ENCODE measurements at places on chromosomes 2 and 18.

DNA sequence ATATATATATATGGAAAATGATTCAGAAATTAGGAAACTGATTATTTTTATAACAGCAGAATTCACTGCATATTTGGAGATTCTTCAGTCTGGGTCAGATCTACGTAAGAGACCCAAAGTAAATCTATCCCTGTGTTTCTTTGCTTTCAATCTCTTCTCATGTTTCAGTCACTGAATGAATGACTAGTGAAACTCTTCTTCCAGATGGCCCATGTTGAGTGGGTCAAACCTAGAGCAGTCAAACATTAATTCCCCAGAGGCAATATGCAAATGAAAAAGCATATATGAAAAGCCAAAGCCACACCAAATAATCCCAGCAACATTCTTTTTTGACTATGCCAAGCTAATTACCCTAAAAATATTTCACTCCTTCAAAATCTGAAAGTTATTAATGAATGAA is 317.3 kb downstream of the RBM43 start:
- DNase-seq: no peak

GRCh38 chr18:25057491-25058050 is 294.4 kb downstream of the ZNF521 start:
- DNase-seq: no peak

- DNase-seq: no peak
Observed at GRCh38 chr2:101556033-101556459, 81.1 kb upstream of the RFX8 start.

GRCh38 chr2:238114851-238115660 is 14.9 kb downstream of the ESPNL start:
- DNase-seq: no peak

GRCh38 chr2:105882341-105882740 is 137.6 kb downstream of the NCK2 start:
- DNase-seq: no peak

GRCh38 chr18:47915229-47915628 is 15.2 kb downstream of the SMAD2 start:
- DNase-seq: peak; percentile 33

GRCh38 chr18:22488554-22488953 is 70.8 kb upstream of the CTAGE1 start:
- DNase-seq: no peak

DNA sequence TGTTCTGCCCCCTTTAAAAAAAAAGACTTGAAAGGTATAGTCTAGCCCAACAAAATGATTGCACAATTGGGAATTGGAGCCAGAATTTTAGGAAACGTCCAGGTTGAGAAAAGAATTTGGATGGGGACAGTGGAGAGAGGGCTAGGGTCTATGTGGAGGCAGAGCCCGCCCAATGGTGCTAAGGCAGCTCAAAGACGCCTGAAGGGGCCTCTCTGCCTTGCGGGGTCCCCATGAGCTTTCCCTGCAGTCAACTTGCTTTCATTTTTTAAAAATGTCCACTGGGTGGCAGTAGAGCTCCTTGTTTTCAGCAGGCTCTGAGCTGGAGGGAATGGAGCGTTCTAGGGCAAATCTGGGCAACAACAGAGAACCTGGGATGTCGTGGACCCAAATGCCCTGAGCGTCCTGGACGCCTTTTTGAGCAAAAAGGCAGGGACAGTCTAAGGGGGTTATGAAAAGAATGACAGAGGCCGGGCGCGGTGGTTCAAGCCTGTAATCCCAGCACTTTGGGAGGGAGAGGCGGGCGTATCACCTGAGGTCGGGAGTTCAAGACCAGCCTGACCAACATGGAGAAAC is 40.2 kb upstream of the ITM2C start:
- peak; percentile 73 for DNase-seq

DNA sequence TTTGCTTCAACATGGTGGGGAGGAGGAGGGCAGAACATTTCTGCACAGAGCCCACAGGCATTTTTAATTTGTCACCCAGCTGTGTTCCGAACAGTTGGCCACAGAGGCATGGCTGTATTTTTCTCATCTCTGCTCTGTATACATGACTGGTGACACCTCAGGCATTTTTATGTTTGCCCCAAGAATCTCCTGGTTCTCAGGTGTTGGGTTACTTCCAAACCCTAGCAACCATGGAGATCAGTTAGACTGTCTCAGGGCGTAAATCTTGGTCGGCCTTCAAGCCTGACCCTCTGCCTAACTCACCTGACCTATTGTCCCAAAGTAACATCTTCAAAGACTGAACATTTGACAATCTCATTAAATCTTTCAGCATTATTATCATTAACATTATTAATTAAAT is 100.0 kb downstream of the ABCA12 start:
- DNase-seq: no peak

DNA sequence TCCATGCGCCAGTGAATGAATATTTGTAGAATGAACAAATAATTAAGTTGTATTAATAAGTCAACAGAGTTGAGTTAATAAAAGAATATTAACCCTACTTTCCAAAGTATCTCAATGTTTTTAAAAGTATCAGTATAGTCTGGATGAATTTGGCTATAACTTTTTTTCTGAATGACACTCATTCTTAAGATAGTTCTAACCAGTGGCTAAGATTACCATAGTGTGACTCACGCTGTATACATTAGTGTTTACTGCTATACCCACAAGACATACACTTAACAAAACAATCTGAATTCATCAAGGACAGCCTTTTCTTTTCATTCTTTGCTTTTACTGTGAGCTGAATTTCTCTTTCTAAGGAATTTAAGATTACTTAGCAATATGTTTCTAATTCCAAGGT is 77.0 kb upstream of the PDE1A start:
- DNase-seq: peak; percentile 79

DNA sequence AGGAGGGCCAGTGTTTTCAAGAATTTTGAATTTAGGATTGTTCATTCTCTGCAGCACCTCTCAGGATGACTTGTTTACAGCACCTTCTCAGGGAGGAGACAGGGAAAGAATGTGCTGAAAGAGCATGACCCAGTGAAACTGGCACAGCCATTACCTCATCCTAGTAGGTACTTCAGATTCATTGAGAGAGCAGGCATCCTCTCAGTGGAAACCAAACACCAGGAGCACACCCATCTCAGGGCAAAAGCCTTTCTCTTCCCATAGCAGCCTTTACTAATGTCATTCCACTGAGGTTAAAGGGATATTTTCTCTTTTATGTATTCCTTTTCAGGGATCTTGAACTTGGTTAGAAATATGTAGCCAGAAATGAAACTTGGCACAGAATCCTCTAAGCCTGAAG is 2.6 kb downstream of the MAP2 start:
- DNase-seq: peak; percentile 13

DNA sequence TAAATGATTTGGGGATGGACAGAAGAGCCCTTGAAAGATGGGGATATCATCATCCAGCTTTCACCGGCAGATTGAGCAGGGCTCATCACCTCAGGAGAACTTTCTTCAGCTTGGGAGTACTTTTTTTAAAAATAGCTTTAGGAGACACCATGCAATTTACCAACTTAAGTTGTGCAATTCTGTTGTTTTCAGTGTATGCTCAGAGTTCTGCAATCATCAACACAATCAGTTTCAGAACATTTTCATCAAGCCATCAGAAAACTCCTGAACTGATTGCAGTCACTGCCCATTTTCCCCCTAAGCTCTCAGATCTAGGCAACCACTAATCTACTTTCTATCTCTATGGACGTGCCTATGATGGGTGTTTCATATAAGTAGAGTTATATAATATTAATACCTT is 117.7 kb downstream of the CRIM1 start:
- DNase-seq: no peak

- peak; percentile 89 for DNase-seq
Observed at GRCh38 chr18:48621240-48621639, 82.4 kb downstream of the CTIF start.

- DNase-seq: no peak
Observed at GRCh38 chr18:54052732-54053429, 171.6 kb downstream of the MBD2 start.

- no peak for DNase-seq
Observed at GRCh38 chr2:178426388-178426787, 24.6 kb downstream of the PRKRA start.

DNA sequence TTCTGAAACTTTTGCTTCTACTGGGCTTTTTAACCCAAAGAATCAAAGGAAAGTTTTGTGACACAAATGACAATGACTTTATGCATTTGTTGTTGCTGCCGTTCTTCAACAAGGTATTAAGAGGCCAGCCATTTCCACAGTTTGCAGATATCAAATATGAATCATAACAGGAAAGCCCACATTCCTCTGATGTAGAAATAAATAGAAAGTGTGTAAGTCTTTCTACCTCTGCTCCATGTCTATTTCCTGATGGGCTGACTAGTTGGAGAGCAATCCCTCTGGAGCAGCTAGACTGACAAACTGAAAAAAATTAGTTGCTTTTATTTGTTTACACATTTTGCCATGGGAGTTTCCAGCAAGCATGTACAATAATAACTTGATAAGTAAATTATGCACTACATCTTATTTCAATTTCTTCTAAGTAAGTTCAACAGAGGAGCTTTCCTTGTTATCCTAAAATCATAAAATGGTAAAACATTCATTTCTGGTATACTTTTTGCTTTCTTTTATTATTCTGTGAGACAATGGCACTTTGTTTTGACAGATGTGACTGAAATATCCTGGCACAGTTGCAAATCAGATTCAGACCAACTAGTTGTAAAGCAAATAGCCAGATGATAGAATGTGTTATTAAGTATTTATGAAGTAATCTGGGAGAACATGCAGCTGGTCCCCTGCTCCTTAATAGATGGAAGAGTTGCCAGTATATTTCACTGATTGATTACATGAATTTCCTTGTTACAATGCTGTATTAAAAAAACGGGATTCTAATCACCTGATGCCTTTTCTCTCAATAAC is 266.7 kb downstream of the METTL4 start:
- peak; percentile 54 for DNase-seq

- DNase-seq: no peak
Observed at GRCh38 chr2:197946562-197946961, 142.2 kb downstream of the PLCL1 start.

- no peak for DNase-seq
Observed at GRCh38 chr18:46393230-46393629, 263.8 kb downstream of the LOXHD1 start.

DNA sequence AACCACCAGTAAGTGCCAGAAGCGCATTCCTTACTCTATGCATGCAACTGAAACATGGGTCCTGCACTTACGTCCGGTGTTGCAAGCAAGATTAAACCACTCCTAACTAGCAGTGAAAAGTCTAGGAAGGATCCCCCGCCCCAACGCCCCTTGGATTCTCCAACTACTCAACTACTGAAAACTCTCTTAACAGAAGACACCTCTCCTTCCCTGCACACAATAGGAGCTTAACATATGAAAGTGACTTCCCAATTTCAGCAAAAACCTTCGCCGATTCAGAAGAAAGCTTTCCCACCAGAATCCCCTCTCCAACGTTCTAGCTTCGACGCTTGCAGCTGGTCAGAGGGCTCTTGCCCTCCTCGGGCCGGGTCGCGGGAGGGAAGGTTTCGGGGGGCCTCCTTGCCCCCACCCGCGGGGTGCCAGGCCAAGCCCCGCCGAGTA is 578 bp downstream of the IWS1 start:
- peak; percentile 43 for DNase-seq

DNA sequence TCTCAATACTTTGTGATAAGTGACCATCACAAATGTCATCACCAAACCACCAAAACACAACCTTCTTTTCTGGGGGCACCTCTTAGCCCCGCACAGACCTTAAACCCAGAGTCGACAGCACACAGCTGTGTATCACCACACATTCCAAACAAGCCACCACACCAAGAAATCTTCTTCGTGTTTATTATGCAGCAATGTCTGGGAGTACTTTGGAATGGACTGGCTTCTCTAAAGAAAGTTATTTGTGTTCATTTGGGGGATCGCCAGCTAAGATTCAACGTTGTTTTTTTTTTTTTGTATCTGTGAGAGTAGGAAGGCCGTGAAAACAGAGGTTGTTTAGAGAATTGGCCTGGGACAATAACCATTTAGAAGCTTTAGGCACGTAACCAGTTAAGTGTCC is 1.1 kb upstream of the MTA3 start:
- peak; percentile 14 for DNase-seq

GRCh38 chr2:31270822-31271231 is 36.9 kb downstream of the EHD3 start:
- no peak for DNase-seq

DNA sequence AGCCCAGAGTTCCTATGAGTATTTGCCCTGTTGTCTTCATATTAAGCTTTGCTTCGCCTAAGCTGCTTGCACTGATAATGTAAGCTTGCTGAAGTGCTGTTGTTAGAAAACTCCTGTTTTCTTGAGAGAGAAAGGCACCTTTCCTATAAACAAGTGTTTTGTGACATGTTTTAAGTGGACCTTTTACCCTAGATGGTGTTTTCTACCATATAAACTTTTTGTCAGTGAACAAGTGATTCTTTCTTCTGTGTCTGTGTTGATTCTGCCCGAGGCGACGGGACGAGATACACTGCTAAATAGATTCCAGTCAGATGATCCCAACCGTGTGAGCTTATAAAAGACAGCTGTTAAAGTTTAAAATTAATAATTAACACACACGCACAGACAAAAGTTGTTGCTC is 24.1 kb downstream of the CABLES1 start:
- DNase-seq: no peak

- peak; percentile 68 for DNase-seq
Observed at GRCh38 chr2:56474412-56475158, 290.8 kb downstream of the CCDC85A start.

DNA sequence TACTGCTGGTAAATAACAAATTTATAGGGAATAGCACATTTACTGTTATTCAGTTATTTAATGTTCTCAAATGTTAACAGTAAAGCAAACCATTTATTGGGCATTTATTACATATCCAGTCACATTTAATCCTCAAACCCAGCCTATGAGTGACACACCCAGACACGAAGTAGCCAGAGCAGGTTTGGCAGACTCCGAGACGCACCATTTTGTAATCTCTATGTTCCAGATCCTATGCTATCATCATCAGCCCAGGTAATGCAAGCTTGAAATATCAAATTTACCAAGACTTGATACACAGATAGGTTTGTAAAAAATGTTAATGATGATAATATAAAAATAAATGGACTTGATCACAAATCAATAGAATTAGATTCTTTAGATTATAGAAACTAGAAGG is 131.1 kb downstream of the IKZF2 start:
- DNase-seq: no peak

DNA sequence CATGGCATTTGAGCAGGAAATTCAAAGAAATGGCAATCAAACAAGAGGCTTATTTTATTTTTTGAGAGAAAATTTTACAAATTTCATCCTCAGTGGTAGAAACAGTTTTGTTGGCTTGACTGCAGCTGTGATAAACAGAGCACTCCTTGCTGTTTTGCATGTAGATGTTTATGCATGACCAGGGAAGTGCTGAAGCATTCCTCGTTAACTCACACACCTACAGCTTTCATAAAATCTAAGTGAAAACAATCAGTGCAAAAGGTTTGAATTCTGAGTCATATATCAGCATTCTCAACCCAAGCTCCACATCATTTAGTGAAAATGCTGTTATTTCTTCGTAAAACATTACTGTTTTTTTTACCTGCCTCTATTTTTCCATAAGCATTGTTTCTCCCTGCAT is 146.6 kb upstream of the CCDC68 start:
- no peak for DNase-seq

- no peak for DNase-seq
Observed at GRCh38 chr18:67531929-67532328, 15.4 kb upstream of the DSEL start.

- no peak for DNase-seq
Observed at GRCh38 chr2:106159866-106160785, 34.0 kb downstream of the UXS1 start.

- DNase-seq: peak; percentile 42
Observed at GRCh38 chr2:227414846-227415245, 27.1 kb upstream of the SCYGR1 start.

Data from HCEC 1CT (cell line).